ENCODE measurements at places on chromosomes 6 and 20.

DNA sequence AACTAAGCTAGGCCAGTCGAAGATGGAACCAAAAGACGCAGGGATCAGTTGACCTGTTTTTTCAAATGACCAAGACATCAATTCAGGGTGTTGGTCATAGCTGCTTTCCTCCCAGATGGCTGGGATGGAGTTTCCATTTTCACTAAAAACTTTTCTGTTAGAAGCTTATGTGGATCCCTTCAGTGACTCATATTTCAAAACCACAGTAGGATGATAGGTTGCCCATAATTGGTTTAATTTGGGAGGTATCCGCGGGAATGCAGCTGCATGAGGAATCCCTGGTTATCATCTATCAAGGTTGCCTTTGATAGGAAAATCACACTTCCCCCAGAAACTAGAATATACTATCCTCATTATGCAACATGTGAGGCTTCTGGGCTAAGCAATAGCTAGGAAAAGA, 150.9 kb upstream of the MLIP start:
- no peak for DNase-seq

GRCh38 chr6:155968921-155969320, 513.3 kb upstream of the NOX3 start:
- DNase-seq: no peak

DNA sequence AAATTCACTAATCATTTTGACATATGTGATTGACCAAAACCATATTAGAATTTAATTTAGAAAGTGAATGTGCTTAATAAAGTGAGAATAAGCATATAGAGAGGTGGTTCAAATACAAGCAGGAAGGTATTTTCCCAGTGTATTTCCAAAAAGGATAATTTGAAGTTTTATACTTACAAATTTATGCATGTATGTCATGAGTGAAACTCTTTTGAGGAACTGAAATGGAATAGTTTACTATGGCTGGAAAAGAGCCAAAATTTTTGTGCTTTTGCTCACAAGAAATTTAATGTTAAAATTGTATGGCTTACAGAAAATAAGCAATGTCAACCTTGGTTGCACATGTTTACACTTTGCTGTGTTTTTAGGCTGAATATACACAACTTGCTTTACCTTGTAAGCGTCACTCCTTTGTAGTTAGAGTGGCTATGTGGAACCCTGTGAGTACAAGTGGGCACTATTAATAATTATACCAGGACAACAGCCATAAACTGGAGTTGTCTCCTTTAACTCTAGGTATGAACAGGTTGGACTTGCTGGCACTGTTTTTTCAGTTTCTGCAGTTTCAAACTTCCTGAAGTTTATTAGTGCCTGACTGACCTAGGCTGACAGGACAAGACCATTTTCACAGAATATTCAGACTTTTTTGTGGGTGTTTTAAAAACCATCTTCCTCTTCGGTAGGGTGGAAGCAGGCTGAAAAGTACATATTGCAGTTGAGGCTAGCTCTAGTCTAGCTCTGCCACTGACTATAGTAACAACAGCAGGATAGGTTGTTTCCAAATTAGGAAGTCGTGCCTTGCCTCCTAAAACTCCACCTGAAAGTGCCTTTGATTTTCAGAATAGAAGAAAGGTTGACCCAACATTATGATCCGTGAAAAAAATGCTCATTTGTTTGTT, 6.0 kb downstream of the AFDN start:
- DNase-seq: no peak

DNA sequence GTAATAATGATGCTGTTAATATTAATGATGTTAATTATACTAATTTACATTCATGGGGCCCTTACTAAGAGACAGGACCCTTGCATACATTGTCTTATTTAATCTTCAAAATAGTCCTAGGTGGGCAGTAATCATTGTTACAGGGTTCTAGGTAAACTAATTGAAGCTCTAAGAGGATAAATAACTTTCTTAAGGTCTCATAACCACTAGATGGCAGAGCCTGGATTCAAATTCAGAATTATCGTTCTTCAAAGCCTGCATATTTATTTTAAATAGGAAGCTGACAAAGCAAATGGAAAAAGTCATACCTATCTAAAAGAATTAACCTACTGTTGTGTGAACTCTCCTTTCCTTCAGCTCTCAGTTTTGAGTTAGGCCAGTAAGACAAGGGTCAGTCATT, 23.5 kb downstream of the PTCHD4 start:
- DNase-seq: no peak

DNA sequence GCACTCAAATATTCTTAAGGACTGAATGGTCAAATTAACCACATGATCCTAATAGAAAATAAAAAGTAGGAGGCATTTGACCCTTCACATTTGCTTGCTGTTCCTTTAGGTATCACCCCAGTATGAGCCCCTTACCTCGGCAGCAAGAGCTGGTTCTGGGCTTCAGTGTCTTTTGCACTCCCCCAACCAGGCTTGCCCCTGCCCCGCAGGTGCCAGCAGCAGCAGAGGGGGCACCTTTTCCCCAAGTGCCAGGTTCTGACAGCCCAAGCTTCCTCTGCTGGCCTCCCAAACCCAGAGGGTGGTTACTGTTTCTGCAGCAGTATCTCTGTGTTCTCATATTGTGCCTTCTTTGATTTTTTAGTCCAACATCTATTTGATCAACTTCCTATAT, 23.2 kb downstream of the UBE2V1 start:
- DNase-seq: no peak

- DNase-seq: no peak
These were observed 53.4 kb downstream of the EDN1 start for GRCh38 chr6:12343440-12344162.

DNA sequence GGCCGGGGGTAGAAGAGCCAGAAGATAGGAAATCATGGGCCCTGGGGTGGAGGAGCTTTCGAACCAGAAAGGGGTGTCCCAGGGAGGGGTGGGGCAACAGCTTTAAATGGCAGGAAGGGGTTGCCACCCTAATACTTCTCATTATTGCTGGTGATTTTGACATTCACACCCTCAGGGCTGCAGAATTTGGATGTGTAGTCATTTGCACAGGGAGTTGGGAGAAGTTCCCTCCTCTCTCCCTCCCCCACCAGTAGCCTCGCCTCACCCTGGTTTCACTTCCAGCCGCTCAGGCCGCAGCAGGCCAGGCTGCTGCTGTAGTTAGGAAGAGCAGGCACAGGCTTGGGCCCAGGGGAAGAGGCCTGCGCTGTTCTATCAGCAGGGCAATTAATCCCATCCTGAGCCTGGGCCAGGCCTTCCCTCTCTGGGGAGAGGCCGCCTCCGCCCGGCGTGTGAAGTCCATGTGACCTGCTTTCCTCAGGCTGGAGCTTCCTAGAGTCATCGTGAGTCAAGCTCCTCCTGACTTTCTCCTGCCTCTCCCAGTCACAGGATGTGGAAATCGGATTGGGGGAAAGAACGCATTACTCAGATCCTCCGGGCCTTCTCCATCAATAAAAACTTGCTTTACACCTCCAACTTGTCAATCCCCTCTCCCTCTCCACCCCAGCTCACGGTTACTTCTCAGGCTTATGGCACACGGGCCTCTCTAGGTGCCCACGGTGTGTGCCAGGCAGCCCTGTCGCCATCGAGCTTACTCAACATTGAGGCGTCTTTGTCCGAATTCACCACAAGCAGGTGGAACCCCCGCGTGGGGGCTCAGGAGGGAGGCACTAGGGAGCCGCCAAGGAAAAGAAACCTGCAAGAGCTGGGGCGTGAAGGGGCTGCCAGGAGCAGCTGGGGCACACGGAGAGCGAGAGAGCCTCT, 7.8 kb downstream of the ADTRP start:
- no peak for DNase-seq

DNA sequence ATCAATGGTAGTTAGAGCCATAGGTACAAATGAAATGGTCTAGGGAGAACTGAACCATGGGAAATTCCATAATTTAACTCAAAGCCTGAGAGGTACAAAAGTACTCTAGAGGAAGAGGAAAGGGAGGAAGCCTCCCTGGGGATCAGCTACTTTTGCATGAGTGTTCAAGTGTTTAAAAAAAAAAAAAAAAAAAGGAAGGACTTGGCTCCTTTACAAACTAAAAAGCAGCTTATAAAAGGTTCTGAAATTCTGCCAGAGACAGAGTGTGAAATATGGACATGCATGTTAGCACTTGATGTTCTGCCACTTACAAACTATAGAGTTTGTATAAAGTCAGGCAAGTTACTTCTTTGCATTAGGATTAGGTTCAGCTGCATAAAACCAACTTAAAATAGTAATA, 290.0 kb downstream of the TBC1D7 start:
- DNase-seq: no peak

DNA sequence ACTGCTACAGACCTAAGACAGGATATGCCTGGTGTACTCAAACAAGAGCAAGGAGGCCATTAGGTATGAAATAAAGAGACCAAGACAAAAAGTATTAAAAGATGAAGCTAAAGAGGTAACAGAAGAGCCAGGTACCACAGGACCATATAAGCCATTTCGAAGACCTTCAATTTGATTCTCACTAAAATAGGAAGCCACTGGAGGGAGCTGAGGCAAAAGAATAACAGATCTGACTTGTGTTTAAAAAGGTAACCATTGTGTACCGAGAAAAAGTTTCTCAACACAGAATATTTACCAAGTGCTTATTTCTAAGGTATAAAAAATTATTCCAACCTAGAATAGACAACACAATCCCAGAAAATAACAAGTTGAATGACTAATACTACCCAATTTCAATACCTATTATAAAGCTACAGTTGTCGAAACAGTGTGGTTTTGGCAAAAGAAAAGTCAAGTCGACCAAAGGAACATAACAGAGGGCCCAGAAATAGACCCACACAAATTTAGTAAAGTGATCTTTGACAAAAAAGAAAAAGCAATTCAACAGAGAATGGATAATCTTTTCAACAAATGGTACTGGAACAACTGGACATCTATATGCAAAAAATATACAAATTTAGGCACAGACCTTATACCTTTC, 125.3 kb upstream of the DST start:
- DNase-seq: no peak

DNA sequence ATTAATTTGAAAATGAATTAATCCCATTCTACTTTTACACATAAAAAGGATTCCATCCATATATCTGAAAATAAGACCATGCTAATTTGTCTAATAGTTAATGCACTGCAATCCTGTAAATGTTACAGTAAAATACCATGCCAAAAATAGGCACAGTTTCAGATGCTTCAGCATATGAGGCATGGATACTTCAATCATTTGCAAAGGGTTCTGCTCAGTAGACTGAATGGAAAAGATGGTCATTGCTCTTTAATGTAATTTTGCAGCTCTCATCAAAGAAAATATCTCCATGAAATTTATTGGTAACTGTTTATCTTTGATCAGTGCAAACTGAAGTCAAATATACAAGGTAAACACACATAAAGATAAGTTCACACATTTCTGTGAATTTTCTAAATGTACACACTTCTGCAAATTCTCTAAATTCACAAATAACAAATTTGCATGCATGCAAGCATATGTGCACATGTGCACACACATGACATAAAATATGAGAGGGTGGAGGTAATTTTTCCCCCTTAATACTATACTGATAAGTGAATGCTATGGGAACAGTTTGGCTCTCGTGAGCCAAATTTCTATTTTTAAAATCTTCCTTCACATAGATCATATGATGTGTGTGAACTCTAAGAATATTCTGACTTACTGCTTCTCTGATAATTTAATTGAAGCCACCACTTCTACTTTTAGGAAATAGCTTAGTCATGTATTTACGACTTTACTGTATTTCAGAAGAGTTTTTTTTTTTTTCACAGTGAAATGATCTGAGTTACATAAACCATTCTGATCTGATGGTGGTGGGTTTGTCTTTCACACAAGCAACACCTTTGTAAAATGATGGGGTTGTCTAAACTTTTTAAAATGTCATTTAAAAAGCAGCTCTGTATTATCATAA, 996.8 kb upstream of the CITED2 start:
- no peak for DNase-seq

DNA sequence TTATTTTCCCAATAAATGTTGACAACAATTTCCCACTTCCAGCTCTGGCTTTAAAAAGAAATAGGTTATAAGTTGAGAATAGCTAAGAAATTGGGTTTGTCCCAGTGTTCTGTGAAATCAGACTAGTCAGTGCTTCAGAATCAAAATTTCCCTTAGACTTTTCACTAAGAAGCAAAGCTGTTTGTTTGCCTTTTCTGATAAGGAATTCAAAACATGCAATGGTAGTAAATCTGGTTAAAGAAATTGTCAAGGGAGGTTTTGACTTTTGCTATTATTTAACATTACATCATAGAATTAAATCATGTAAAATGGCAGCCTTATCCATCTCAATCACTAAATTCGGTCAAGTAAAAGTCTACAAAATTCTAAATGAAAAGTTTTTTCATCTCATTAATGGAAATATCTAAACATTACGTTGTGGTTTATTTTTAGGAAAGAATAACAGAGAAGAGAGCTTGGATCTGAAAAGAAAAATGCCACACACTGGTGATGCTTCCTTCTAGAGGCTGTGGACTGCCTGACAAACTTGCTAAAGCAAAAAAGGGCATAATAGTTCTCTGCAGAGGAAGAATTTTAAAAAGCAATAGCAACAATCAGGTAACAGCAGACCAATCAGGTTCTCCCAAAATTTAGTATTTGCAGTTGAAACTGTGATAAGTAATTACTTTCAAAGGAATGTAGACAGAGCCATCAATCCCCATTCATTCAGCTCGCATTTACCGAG, 36.4 kb downstream of the PLAGL1 start:
- no peak for DNase-seq

- DNase-seq: no peak
These were observed 376.4 kb downstream of the CDH4 start for GRCh38 chr20:61628480-61628879.

- DNase-seq: no peak
These were observed 768.4 kb downstream of the TFAP2A start for GRCh38 chr6:9646342-9647070.

DNA sequence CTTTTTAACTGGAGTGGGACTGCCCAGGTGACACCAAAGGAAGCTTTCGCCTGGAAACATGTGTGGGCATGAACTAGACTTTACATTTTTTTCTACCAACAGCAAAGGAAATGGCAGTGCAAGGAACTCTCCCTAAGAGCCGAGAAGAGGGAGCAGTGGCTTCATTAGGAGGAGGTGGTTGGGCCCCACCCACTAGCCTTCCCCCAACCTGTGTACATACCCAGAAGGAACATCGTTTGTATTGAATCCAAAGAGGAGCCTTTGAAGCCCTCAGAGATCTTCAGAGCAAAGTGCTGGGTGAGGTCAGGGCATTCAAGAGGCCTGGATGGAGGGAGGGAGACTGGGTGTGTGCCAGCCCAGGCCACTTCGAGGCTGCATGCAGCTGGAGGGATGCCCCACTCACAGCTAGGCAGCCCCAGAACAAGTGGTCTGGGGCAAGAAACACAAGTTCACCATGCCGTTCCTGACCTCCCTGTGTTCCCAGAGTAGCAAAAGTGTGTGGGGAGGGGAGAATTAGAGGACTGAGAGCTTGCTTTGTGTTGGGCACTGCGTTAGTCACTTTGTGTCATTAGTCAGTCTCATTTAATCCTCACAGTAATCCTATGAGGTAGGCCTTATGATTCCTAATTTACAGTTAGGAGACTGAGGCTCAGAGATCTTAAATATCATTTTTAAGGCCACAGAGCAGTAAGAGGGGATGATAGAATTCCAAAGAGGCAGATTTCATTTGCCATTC, 191.6 kb upstream of the SUPT3H start:
- no peak for DNase-seq

GRCh38 chr6:31825553-31825952, 2.0 kb upstream of the HSPA1B start:
- no peak for DNase-seq

GRCh38 chr6:127118298-127119101, at the start of gene RSPO3:
RSPO3 (plus strand) TSS chr6:127118671; CDS start chr6:127119193, 522 bp downstream.
- DNase-seq: no peak
